ENCODE measurements at places on chromosomes 1 and 21.
A peak's percentile ranks its signal among the peaks of the same experiment; 100 is the strongest.

GRCh38 chr1:109750241-109750882, 9.5 kb upstream of the GSTM3 start:
- no peak for DNase-seq

GRCh38 chr1:117124661-117125060, 3.1 kb upstream of the TRIM45 start:
- DNase-seq = no peak

DNA sequence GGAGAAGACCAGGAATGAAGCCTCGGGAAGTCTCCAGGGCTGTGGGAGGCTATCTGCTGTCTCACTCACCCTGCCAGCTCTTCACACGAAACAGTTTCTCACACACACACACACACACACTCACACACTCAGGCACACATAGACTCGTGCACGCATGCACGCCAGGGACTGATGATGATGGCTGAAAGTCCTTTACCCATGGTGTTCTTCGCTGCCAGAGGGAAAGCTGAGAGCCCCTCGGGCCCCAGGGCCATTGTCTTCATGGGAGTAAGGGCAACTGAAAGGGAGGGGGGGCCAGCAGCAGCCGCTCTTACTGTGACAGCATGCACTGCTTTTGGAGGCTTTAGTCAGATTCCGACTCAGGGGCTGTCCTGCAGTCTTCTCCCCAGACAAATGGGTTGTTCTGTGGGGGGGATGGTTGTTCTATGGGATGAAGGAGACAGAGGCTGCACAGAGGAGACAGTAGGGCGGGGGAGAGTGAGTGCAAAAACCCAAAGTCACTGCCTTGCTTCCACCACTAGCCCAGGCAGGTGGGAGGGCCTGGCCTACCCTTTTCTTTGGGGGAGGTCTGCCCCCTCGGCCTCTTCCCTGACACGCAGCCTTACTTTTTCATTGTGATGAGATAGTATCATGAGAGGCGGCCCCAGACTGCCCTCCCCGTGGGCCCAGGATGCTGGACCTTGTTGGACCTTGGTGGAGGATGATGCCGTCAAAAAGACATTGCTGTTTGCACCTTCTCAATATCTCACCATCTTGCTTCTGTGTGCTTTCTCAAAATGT, 29.0 kb downstream of the STUM start:
- no peak for DNase-seq

GRCh38 chr1:55443175-55443915, 228.2 kb upstream of the USP24 start:
- peak; percentile 37 for DNase-seq

DNA sequence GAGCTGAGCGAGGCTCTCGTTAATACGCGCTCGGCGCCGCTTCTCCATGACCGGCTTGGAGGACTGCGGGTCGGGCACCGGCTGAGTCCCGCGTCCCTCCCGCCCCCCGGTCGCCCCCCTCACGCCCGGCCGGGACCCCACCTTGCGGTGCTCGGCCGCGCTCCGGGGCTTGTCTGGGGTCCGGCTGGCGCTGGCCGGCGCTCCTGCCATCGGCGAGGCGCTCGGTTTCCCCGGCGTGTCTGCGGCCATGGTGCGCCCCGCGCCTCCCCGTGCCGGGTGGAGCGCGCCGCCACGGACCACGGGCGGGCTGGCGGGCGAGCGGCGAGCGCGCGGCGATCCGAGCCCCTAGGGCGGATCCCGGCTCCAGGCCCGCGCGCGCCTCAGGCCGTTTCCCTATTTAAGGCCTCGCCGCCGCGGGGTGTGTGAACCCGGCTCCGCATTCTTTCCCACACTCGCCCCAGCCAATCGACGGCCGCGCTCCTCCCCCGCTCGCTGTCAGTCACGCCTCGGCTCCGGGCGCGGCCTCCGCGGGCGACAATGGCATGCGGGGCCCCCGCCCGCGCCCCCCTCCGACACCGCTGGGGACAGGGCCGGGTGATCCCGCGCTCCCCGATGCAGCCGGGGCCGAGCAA, at the start of gene HES4:
HES4 (minus strand) TSS at position 373 of the 632 bp plus-strand sequence; CDS start at position 249, 124 bp downstream.
- DNase-seq = peak; percentile 92

DNA sequence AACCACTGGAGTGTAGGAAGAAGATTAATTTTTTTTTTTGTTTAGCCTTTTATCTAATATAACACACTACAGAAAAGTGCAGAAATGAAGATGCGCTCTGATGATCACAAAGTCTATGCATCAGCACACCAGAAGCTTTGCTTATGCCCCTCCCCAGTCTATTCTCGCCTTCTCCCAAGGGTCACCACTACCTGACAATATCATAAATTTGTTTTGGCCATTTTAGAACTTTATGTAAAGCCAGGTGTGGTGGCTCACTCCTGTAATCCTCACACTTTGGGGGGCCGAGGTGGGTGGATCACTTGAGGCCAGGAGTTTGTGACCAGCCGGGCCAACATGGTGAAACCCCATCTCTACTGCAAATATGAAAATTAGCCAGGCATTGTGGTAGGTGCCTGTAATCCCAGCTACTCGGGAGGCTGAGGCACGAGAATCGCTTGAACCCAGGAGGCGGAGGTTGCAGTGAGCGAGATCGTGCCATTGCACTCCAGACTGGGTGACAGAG, 231.3 kb downstream of the FOXD2 start:
- no peak for DNase-seq

- no peak for DNase-seq
Measured at GRCh38 chr1:68230901-68231626, 1.3 kb downstream of the WLS start.

GRCh38 chr1:12380326-12381249, 150.8 kb downstream of the VPS13D start:
- no peak for DNase-seq

GRCh38 chr1:177770096-177770495, 199.8 kb downstream of the SEC16B start:
- no peak for DNase-seq

DNA sequence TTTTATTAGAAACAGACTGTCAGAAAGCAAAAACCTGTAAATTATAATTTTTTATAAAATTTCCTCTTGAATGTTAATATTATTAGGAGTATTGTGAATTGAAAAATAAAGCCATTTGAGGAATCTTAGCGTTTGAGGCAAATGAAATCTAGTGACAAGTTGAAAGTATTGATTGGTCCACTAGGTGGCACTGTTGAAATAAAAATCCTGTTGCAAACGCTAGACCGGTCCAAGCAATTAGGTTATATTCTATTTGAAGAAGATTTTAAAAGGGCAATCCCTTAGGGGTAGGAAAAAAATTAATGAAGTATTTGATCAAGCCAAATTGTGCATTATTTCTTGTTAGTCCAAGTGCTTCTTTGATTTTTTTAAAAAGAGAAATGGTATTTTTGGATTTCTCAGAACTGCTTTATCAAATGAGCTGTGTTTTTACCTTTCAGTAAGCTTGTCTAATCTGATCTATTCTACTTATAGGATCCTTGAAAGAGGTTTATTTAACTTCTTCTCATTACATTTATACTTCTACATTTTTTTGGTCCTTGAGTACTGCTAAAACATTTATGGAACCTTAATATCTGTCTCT, 57.7 kb downstream of the ATG4C start:
- peak; percentile 70 for DNase-seq

GRCh38 chr1:200642481-200642880, 21.9 kb upstream of the KIF14 start:
- no peak for DNase-seq

- no peak for DNase-seq
Measured at GRCh38 chr1:77382366-77382765, 100.5 kb downstream of the AK5 start.

GRCh38 chr1:171727778-171728177, 14.1 kb downstream of the VAMP4 start:
- DNase-seq = no peak

GRCh38 chr1:231554969-231555368, 26.5 kb downstream of the TSNAX start:
- no peak for DNase-seq

GRCh38 chr21:38790961-38791360, 14.8 kb upstream of the ETS2 start:
- no peak for DNase-seq

- DNase-seq = no peak
Measured at GRCh38 chr1:206568779-206569352, 43.4 kb downstream of the EIF2D start.

DNA sequence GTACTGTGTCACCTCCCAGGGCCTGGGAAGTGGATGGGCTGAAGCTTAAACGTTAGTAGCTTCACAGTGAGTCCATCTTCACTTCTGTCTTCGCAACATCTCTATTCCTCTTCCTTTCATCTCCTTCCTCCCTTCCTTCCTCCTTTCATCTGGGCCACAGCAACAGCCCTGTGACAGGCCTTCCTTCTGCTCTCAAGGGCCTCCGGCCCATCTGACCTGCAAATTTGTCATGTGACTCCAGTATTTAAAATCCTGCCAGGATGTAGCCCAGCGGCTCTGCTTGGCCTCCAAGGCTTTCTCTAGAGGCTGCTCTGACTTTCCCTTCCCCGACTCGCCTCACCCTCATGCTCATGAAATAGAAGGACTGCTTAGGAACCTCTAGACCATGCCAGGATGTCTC, 10.9 kb upstream of the BATF3 start:
- DNase-seq = no peak

Data from endothelial cell of umbilical vein (primary cell).